ENCODE measurements at places on chromosomes 6 and 20.

GRCh38 chr6:106098383-106099234 lies 12.5 kb downstream of the PRDM1 start:
- peak; percentile 80 for DNase-seq

- DNase-seq: no peak
Measured at GRCh38 chr20:50101281-50101680, 11.7 kb downstream of the UBE2V1 start.

GRCh38 chr6:87993356-87993755 lies 54.3 kb upstream of the SPACA1 start:
- no peak for DNase-seq

- DNase-seq: peak; percentile 64
Measured at GRCh38 chr6:135496800-135497411, 634 bp downstream of the AHI1 start.

- no peak for DNase-seq
Measured at GRCh38 chr6:121408321-121408720, 27.1 kb upstream of the GJA1 start.
